SIG-M5 (cell line): ENCODE measurements at places on chromosomes 5 and 9.

DNA sequence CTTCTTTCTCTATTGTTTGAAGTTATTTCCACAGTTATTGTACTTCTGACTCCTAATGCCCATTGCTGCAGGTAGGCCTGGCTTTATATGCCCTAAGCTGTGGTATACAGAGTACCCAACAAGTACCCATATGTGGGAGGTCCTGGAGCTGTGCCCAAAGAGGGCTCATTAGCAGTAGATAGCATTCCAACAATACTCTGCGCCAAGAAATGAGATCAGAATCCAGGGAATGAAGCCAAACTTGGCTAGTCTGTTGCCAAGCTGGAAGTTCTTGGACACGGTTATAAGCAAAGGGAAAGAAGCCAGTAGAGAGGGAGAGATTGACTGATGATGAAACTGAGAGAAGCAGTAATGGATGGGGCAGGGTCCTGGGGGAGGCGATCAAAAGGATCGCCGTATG lies 29.7 kb upstream of the FAM169A start:
- DNase-seq, result no peak

- no peak for DNase-seq
These were observed 2064.1 kb downstream of the MAT2B start for GRCh38 chr5:165569551-165569950.

GRCh38 chr9:121912812-121913627 lies 180.1 kb downstream of the TTLL11 start:
- no peak for DNase-seq

GRCh38 chr5:134594797-134595457 lies 37.7 kb downstream of the SAR1B start:
- DNase-seq, result no peak

GRCh38 chr5:6858419-6858818 lies 145.2 kb downstream of the TENT4A start:
- no peak for DNase-seq
